ENCODE measurements at places on chromosomes 4 and X.

DNA sequence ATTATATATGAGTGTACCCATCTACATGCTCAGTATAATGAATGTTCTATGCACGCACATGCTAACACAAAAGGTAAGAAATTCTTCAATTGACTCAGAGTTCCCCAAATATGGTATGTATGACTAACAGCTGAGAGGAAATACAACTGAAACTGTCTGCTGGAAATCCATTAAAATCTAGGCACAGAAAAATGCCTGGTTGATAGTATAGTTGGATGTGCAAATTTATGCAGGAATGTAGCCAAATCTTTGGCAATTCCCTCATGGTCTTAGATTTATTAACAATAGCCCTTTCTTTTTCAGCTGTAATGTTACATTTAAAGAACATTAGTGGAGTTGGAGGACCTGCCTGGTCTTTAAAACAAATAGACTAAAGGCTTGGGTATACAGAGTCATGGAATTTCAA lies 5.5 kb downstream of the CAMK2D start:
- no peak overlapping the region for H3K27ac ChIP-seq
- H3K4me3 ChIP-seq: no peak overlapping the region
- H3K4me1 ChIP-seq: peaks cover 19% of the 10 kb centered on the region
- H3K27me3 ChIP-seq: no peaks in the 10 kb centered on the region
- no peaks in the 10 kb centered on the region for H3K36me3 ChIP-seq

DNA sequence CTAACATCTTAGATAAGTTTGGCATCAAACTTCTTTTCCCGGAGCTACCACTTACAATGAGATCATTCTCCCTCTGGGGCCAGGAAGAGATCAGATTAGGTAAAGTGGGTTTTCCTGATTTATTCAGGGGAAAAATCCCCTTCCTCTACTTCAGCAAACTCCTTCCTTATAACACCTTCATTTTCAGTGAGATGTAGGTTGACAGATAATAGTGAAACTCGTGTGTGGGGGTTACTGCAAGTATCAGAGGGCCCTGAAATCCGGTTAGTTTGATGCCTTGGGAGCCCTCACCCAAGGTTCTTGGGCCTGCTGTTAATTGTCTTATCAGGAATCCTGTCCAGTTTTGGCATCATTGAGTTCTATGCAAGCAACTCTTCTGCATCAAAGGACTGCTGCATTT lies 10.8 kb downstream of the FTHL17 start:
- H3K27me3 ChIP-seq: no peaks in the 10 kb centered on the region
- H3K4me3 ChIP-seq: no peak overlapping the region
- no peak overlapping the region for H3K27ac ChIP-seq
- H3K4me1 ChIP-seq: no peaks in the 10 kb centered on the region

GRCh38 chr4:53489279-53489889 lies 101.9 kb downstream of the LNX1 start:
- no peaks in the 10 kb centered on the region for H3K27me3 ChIP-seq
- H3K27ac ChIP-seq: no peak overlapping the region
- H3K4me3 ChIP-seq: no peak overlapping the region
- H3K4me1 ChIP-seq: peaks cover 2% of the 10 kb centered on the region
- DNase-seq: peak; percentile 46

DNA sequence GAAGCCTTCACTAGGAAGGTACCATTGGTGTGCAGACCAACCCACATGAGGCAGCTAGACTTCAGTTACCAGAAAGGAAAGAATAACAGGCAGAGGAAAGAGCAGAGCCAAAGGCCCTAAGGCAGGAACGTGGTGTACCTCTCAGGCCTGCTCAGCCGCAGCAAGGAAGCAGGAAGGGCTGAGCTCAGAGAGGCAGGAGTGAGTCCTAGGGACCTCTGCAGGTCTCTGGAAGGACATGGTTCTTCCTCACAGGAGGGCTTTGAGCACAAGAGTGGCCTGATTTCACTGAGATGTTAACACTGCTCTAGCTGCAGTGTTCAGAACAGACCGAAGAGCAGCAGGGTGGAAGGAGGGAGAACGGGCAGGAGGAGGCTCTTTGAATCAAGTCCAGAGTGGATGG lies 124.6 kb downstream of the DCHS2 start:
- no peaks in the 10 kb centered on the region for H3K36me3 ChIP-seq
- DNase-seq: no peak
- H3K4me1 ChIP-seq: no peaks in the 10 kb centered on the region
- no peak overlapping the region for H3K27ac ChIP-seq

DNA sequence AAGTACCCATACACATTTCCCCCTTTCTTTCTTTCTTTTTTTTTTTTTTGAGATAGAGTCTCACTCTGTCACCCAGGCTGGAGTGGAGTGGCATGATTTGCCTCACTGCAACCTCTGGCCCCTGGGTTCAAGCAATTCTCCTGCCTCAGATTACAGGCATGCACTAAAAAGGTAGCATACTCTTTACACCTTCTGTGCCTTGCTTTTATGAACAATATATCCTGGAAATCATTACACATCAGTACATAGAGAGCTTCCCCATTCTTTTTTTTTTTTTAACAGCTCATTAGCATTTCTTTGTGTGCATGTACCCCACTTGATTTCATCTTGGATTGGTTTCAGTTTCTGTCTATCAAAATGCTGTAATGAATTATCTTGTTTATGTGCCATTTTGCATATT lies 18.6 kb upstream of the HSD17B10 start:
- H3K27me3 ChIP-seq: no peaks in the 10 kb centered on the region
- H3K4me1 ChIP-seq: no peaks in the 10 kb centered on the region
- no peak overlapping the region for H3K4me3 ChIP-seq
- no peaks in the 10 kb centered on the region for H3K36me3 ChIP-seq
- no peak overlapping the region for H3K27ac ChIP-seq

GRCh38 chr4:1338752-1339414 lies 8.1 kb upstream of the UVSSA start:
- H3K4me3 ChIP-seq: no peak overlapping the region
- no peak for DNase-seq
- H3K27me3 ChIP-seq: no peaks in the 10 kb centered on the region
- no peak overlapping the region for H3K27ac ChIP-seq

- peak; percentile 37 for DNase-seq
- H3K36me3 ChIP-seq: no peaks in the 10 kb centered on the region
- H3K27me3 ChIP-seq: no peaks in the 10 kb centered on the region
- peaks cover 5% of the 10 kb centered on the region for H3K4me1 ChIP-seq
- H3K27ac ChIP-seq: no peak overlapping the region
Observed at GRCh38 chrX:69238114-69238886, 73.0 kb upstream of the PJA1 start.

- peak overlapping the region; percentile 59 for H3K4me3 ChIP-seq
- no peaks in the 10 kb centered on the region for H3K36me3 ChIP-seq
- DNase-seq: peak; percentile 67
- no peaks in the 10 kb centered on the region for H3K27me3 ChIP-seq
Observed at GRCh38 chrX:129522184-129523078, 859 bp downstream of the SMARCA1 start.

DNA sequence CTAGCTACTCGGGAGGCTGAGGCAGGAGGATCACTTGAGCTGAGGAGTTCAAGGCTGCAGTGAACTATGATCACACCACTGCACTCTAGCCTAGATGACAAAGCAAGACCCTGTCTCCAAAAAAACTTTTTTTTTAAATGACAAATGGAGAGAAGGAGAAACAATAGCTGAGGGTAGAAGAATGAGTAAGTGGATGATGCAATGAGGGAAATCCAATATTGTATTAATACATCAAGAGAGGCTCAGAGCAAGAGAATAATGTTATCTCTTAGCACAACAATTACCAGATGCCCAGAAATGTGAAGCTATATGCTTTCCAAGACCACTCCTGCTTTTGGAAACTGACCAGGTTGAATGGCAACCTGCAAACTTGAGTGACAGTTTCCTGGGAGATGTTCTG lies 19.9 kb upstream of the GPR173 start:
- no peak overlapping the region for H3K4me3 ChIP-seq
- H3K27ac ChIP-seq: no peak overlapping the region
- H3K27me3 ChIP-seq: no peaks in the 10 kb centered on the region
- H3K4me1 ChIP-seq: no peaks in the 10 kb centered on the region
- H3K36me3 ChIP-seq: no peaks in the 10 kb centered on the region

GRCh38 chr4:42555828-42556227 lies 101.1 kb downstream of the ATP8A1 start:
- no peaks in the 10 kb centered on the region for H3K27me3 ChIP-seq
- no peak overlapping the region for H3K4me3 ChIP-seq
- no peaks in the 10 kb centered on the region for H3K36me3 ChIP-seq
- no peak overlapping the region for H3K27ac ChIP-seq

DNA sequence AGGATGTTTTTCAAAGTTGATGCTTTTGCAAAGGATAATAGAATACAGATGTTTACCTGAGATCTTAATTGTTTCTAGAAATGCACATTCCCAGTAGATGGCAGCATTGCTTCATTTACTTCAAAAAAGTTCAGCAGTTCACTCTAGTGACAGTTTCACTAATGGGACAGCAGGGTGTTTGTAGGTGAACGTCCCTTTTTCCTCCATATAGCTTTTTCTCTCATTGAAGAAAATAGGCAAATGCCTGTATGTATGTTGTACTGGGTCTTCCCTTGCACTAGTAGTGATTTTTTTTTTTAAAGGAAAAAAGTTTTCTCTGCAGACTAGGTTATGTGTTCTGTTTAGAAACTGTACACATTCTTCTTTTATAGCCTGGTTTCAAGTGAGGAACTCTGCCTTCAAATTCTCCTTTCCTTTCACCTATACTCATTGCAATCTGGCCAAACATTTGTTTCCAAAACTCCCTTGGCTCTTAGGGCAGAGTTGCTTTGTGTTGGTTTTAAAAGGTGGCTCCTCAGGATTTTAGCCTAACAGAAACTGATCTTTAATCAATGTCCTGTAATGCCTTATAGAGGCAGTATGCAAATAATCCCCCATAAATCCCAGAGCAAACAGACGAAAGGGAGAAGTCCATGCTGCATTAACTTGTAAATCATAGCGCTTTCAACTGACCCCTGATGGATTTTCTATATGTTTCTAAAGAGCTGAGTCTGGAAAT lies 86.3 kb downstream of the EGF start:
- H3K27me3 ChIP-seq: no peaks in the 10 kb centered on the region
- H3K4me3 ChIP-seq: no peak overlapping the region
- peaks cover 5% of the 10 kb centered on the region for H3K4me1 ChIP-seq
- H3K36me3 ChIP-seq: no peaks in the 10 kb centered on the region
- peak overlapping the region; percentile 64 for H3K27ac ChIP-seq

GRCh38 chr4:122674371-122674770 lies 53.5 kb upstream of the IL21 start:
- no peak for DNase-seq
- no peaks in the 10 kb centered on the region for H3K36me3 ChIP-seq
- H3K4me3 ChIP-seq: no peak overlapping the region

DNA sequence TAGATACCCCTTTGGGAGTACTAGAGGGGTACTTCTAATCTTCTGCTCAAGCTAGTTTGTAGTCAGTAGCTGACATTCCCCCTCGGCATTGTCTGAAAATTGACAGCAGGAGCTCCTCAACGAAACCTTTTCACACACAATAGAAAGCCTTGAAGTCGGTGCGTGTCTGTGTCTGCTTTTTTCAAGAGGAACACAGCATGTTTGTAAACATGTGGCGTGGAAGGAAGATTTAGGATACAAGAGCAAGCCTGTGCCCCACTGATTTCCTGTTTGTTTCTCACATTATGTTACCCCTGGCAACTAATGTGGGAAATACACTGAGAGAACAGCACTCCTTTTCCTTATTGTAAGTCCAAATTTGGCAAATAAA lies 252.6 kb downstream of the ANKRD50 start:
- no peaks in the 10 kb centered on the region for H3K4me1 ChIP-seq
- H3K27me3 ChIP-seq: no peaks in the 10 kb centered on the region
- peak; percentile 70 for DNase-seq
- no peak overlapping the region for H3K27ac ChIP-seq
- no peaks in the 10 kb centered on the region for H3K36me3 ChIP-seq
- H3K4me3 ChIP-seq: no peak overlapping the region

GRCh38 chrX:9911487-9911886 lies 55.7 kb upstream of the CLDN34 start:
- peak; percentile 72 for DNase-seq
- H3K4me1 ChIP-seq: no peaks in the 10 kb centered on the region
- no peak overlapping the region for H3K27ac ChIP-seq

DNA sequence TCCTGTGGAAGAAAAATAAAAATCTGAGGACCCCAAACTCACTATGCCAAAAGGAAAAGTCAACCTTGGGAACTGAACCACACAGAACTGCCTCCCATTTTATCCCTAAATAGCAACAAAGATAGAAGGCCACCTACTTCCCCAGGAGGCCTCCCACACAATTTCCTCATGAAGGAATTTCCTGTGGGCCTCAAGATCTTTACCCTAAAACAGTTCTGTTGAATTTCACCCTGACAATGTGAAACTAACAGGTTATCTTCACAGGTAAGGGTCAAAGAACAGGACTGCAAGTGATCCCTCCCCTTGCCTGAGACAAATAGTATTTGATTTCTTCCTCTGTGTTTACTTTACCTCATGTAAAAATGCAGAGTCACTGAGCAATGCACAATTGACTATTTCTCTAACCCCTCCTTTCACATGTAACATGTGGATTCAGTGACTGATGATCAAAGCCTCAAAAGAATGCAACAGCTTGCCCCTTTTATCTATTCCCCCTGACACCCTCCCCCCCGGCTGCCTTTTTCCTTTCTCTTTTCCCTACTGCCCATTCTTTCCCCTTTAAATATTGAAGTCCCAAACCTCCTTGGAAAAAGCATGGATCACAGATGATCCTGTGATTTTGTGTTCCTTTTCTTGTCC lies 33.3 kb downstream of the MEPE start:
- no peak for DNase-seq
- no peak overlapping the region for H3K4me3 ChIP-seq
- peaks cover 8% of the 10 kb centered on the region for H3K4me1 ChIP-seq

GRCh38 chr4:99734583-99735322 lies 77.1 kb upstream of the C4orf54 start:
- H3K27me3 ChIP-seq: no peaks in the 10 kb centered on the region
- H3K36me3 ChIP-seq: no peaks in the 10 kb centered on the region
- DNase-seq: no peak
- H3K27ac ChIP-seq: no peak overlapping the region
- peaks cover 17% of the 10 kb centered on the region for H3K4me1 ChIP-seq
- no peak overlapping the region for H3K4me3 ChIP-seq

- H3K36me3 ChIP-seq: no peaks in the 10 kb centered on the region
- H3K27me3 ChIP-seq: no peaks in the 10 kb centered on the region
- no peak for DNase-seq
- H3K27ac ChIP-seq: no peak overlapping the region
Observed at GRCh38 chr4:7309636-7310390, 117.5 kb downstream of the SORCS2 start.

- H3K27ac ChIP-seq: no peak overlapping the region
- no peaks in the 10 kb centered on the region for H3K36me3 ChIP-seq
- H3K4me1 ChIP-seq: no peaks in the 10 kb centered on the region
- no peak for DNase-seq
Observed at GRCh38 chr4:77852892-77853495, 9.6 kb upstream of the MRPL1 start.
